Kidney capillary endothelial cell (primary cell): ENCODE measurements at places on chromosomes 13 and 19.

DNA sequence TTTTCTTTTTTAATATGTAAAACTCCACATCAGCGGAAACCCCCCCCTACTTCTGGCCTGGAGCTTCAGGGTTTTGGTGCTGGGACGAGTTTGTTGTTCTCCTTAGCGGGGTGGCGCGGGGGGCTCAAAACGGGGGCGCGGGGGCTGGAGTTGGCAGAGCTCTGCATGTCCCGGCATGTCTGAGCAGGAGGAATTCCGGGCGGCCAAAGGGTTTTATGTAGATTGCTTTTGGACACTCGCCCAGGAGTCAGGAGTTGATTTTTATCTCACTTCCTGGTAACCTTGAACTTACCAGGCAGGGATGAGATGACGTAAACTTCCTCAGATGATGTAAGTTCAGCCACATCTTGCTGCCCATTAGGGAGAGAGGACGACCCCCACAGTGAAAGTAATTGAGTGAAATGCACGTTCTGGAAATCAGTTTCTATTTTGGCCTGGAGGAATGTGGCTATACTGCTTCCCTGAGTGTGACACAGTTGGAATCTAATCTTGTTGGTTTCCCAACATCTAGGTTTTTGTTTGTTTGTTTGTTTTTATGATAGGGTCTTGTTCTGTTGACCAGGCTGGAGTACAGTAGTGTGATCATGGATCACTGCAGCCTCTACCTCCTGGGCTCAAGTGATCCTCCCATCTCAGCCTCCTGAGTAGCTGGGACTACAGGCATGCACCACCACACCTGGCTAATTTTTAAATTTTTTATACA lies 21.0 kb upstream of the GDF15 start:
- peak; percentile 99 for DNase-seq

DNA sequence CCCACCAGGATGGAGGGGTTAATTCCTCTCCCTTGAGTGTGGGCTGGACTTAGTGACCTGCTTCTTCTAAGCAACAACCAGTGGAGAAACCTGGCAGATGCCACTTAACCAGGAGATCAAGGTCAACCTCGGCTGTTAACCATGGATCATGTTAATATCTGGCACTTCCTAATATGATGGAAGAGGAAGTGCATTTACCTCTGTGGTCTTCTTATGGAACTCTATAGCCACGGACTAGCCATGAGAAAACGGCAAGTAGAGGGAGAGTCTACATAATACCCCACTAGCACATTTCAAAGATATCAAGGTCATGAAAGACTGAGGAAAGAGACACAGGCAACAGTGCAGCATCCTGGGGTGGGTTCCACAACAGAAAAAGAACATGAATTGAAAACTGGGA lies 31.4 kb downstream of the MLLT1 start:
- DNase-seq, result no peak

GRCh38 chr13:106617561-106617960 lies 49.6 kb upstream of the ARGLU1 start:
- peak; percentile 92 for DNase-seq

GRCh38 chr19:41376241-41376997 lies at the start of gene TMEM91:
TSS of gene TMEM91 (plus strand) at chr19:41376533. CDS start at chr19:41378310, 1,777 bp downstream.
- DNase-seq, result no peak

- peak; percentile 89 for DNase-seq
Measured at GRCh38 chr19:2578901-2579677, 103.2 kb downstream of the GADD45B start.

GRCh38 chr19:2462635-2463421 lies 6.1 kb upstream of the LMNB2 start:
- peak; percentile 89 for DNase-seq

- DNase-seq, result no peak
Measured at GRCh38 chr19:45897261-45897812, 5.1 kb downstream of the MYPOP start.

DNA sequence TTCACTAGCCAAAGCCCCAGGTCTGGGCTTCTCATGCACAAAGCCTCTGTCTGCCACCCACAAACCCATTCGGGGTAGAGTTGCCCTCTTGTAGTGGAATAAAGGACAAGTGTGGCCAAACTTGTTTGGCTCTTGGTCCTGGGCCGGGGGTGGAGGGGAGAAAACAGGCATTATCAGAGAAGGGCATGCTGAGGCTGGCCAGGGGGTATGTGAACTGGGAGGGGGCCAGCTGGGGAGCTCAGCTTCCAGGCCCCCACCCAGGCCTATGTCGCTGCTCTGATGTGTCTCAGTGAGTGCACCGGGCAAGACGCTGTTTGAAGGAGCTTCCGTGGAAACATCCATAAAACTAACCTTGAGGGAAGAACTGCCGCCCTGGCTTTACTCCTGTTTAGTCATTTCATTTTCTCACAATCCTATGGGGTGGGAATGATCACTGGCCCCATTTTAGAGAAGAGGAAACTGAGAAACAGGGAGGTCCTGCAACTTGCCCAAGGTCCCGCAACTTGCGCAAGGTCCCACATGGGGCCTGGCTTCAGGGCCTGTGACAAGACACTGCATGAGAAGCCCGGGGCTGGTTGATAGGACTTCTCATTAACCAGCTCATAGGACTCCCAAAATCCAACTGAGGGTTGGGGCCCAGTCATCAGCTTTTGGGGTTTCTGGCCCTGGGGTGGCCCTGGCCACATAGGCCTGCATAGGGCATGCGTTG lies 30.8 kb downstream of the CCNE1 start:
- DNase-seq, result no peak

DNA sequence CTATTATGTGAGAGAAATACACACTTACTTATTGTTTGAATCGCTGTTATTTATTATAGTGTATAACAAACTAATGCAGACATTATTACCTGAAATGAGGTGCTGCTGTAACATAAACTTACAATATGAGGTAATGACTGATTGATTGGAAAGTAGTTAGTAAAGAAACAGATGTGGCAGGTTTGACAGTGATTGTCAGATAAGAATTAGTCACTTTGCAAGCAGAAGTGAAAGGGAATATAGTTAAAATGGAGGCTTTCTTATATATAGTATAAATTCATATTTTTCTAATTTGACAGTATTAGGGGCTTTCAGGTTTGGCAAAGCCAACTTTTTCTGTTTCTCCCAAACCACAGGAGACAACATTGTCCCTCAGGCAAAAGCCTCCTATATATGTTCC lies 20.6 kb downstream of the MIR17HG start:
- no peak for DNase-seq

DNA sequence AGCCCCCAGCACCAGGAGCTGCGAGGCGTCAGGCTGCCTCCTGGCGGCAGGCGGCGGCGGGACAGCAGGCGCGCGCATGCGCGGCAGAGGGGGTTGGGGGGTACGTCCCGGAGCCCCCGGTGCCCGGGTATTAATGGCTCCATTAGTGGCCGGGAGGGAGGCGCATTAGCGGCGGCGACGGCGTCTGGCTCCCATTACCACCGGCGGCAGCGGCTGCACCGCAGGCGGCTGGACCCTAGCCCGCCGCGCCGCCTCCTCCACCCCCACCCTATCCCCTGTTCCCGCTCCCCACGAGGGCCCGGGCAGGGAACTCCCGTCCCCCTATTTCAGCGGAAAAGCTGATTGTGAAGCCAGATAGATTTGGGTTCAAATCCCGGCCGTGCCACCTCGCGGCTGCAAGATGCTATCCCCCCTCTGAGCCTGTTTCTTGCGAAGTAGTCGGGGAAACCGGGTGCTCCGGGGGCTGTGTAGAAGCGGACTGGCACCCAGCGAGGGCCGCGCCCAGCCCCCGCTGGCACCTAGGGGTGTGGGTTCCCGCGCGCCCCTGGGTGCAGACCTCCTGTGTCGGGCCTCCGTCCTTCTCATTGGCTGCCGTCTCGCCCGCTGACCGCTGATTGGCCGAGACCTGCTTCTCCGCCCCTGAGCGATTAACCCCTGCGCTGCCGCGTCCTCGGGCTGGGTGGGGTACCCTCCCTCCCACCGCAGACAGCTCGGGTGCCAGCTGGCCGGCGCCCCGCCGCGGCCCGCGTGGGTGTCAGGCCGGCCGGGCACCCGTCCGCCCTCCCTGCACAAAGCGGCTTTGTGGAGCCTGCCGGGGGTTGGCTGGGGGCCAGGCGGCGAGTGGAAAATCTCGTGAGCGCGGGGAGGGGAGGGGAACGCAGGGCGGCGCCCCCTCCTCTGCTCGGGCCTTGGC lies 11.1 kb downstream of the CIC start:
- DNase-seq, result peak; percentile 83

DNA sequence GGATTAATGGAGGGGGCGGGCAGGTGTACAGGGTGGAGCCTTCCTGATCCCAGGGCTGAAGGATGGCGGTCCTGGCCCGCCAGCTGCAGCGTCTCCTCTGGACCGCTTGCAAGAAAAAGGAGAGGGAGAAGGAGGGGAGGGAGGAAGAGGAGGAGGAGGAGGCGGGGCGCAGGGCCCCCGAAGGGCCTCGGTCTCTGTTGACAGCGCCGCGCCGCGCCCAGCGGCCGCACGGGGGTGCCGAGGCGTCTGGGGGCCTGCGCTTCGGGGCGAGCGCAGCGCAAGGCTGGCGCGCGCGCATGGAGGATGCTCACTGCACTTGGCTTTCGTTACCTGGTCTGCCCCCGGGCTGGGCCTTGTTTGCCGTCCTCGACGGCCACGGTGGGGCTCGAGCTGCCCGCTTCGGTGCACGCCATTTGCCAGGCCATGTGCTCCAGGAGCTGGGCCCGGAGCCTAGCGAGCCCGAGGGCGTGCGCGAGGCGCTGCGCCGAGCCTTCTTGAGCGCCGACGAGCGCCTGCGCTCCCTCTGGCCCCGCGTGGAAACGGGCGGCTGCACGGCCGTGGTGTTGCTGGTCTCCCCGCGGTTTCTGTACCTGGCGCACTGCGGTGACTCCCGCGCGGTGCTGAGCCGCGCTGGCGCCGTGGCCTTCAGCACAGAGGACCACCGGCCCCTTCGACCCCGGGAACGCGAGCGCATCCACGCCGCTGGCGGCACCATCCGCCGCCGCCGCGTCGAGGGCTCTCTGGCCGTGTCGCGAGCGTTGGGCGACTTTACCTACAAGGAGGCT lies at the start of gene PPM1N:
PPM1N (plus strand) TSS at position 33 of the 785 bp plus-strand sequence; CDS start at position 63, 30 bp downstream.
- DNase-seq, result no peak
